Amygdala (tissue), 56 donors: ENCODE measurements at places on chromosomes 11 and 22.

GRCh38 chr11:107590460-107591377 is at the start of gene ELMOD1:
Gene ELMOD1 (plus strand): TSS chr11:107591147. CDS start chr11:107618190, 27,043 bp downstream.
- DNase-seq, result peak; percentile 41

GRCh38 chr22:37419370-37419968 is 7.8 kb downstream of the ELFN2 start:
- no peak for DNase-seq

- no peak for DNase-seq
These were observed 36.2 kb downstream of the LMO1 start for GRCh38 chr11:8227156-8228152.

DNA sequence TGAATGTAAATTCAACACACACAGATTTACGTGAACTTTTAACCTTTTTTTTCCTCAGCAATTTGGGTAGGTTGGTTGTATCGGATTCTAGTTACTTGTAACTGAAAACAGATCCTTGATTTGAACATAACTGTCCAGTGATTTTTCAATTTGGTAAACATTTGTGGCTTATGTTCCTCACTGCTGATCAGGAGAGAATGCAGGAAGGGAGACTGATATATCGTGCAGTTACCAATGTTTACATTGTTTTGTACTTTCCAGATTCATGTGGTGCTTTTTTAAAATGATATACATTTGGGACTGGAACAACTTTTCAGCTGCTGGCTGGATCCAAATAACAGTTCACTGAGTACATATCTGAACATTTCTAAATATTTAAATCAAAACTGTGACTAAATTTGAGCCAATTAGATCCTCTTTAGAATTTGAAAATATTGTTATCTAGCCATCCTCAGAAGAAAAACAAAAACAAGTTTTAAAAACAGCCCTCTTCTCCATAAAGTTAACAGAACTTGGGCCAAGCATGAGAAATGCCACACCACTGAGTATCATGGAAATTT is 84.3 kb upstream of the MTMR2 start:
- DNase-seq, result no peak

DNA sequence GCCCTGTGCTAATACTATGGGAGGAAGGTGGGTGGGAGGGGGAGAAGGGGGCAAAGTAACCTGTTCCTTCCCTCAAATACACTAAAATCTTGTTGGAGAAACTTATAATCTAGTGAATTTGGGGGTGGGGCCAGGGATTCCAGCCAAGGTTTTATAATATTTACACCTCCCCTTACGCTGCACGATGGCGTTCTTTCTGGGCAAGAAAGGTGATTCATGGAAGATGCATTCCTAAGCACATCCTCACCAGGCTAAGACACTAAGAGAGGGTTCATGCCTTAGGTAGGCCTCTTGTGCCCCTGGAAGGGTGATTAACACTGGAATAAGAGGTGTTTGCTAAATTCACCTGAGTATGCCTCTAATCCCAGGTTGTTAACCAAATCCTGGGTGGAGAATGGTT is 82.6 kb downstream of the BARX2 start:
- no peak for DNase-seq

DNA sequence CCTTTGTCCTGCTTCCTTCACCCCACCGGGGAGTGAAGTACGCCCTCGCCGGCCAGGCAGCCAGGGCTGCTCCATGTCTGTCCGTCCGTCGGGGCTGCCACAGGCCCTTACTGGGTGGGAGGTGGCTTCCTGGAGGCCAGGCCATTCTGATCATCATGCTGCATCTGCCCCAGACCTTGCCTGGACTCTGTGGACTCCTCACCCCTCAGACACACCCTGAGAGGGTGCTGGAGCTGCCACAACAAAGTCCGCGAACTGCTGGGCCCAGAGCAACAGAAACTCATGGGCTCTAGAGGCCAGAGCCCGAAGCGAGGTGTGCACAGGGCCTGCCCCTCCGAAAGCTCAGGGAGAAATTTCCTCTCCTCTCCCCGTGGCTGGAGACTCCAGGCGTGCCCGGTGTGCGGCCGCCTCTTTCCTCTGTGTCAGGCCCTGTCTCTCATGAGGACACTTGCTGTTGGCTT is 124.2 kb downstream of the KCNQ1OT1 start:
- no peak for DNase-seq

GRCh38 chr22:36660510-36660840 is 43.1 kb downstream of the CACNG2 start:
- DNase-seq, result no peak

- DNase-seq, result no peak
These were observed 37.0 kb upstream of the DNAJB7 start for GRCh38 chr22:40898850-40899357.
